Motor neuron (in vitro differentiated cells): ENCODE measurements at places on chromosomes 13 and 19. TPM values are rescaled to one million over a fixed set of nuclear protein-coding genes. Genes with fewer than 3 reads are reported as not detected.

LCP1 gene
- total RNA-seq: 0.35 and 0.49 TPM in 2 replicates

LHB gene
- total RNA-seq: 2.9 and 5.9 TPM in 2 replicates

VSIG10L gene
- 1.1 and 1.9 TPM in 2 replicates for total RNA-seq

TPTE2 gene
- total RNA-seq: not detected in 2 replicates

SHC2 gene
- 18.9 and 21.1 TPM in 2 replicates for total RNA-seq

FBN3 gene
- 0.07 TPM in 1 of 2 replicates, not detected in the other for total RNA-seq

FFAR3 gene
- total RNA-seq: 1.2 TPM in 1 of 2 replicates, not detected in the other

PNMA8A gene
- 11.5 and 14.4 TPM in 2 replicates for total RNA-seq

EMP3 gene
- 98.1 and 132 TPM in 2 replicates for total RNA-seq

DYRK1B gene
- 12.5 and 14.3 TPM in 2 replicates for total RNA-seq
